Right hindlimb (tissue), 1 donor: ENCODE measurements at places on chromosomes 5 and 9.
A peak's percentile ranks its signal among the peaks of the same experiment; 100 is the strongest.

DNA sequence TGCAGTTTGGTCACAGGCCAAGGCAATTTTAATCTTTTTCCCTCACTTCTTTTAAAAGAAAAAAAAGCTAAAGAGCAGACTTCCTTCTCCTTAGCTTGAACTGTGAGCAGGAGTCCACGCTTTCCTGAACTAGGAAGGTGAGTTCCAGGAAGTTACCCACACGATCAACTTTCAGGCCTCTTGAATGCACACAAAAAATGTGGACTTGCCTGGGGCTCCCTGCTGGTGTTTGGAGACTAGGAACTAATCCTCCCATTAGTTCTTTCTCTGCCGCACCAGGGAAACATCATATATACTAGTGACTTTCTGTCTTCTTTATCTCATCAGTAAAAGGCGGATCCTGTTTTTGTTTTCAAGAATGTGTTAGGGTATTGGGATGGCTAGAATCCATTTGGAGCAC, 240.0 kb downstream of the GOLPH3 start:
- no peak for DNase-seq

- no peak for DNase-seq
Observed at GRCh38 chr5:535846-536698, 11.8 kb upstream of the SLC9A3 start.

DNA sequence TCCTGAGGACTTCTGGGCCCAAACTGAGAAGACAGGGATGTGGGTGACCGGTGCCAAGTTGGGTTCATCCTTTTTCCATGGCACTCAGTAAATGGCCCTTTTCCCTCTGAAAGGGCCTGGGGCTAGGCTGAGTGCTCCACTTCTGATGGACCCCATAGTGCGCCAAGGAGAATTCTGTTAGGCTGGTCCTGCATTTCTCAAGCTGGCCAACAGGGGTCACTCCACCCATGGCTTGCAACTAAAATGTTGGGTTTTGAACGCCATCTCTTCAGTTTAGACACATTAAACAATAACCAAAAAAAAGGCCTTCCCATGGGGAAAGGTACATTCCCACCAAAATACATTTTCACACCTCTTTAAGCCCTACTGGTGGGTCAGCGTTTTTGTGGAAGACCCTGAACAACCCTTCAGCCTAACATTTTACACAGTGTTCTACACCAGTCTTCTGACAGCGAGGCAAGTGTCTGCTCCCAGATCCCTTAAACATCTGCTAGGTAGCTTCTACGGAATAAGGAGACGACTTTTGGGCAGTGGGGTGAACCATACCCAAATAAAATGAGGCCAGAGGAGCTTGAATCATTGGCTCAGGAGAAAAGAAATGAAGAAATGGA, 27.3 kb downstream of the CNTFR start:
- no peak for DNase-seq

DNA sequence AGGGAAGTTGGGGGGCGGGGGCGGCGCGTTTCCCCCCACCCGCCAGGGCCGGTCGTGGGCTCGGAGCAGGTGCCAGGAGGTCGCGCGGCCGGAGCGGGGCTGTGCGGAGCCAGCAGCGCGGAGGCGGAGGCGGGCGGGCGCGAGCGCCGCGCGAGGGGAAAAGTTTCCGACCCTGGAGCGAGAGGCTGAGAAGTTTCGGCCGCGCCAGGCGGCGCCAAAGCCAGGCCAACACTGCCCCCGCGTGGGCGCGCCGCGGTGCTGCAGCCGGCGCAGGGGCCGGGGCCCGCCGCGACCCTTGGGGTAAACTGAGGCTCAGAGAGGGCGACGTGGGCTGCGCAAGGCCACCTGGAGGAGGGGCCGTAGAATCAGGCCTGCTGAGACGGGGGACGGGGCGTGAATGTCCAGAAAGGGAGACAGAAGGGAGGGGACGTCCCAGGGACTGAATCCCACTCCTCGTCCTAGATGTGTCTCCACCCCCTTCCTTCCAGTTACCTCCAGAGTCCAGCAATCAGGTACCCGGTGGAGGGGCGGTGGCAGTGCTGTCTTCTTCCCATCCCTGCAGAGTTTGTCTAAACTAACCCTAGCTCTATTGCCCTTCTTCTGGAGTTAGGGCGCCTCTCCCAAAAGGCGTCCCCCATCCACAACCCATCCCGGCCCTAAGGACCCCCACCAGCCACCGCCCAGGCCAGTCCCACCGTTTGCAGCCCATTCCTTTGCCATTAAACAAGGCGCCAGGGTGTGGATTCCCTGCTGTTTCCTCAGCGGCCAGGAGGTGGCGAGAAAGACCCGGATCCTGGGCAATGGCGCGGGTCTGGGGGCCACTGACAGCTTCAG, 10.2 kb downstream of the C9orf50 start:
- DNase-seq, result peak; percentile 87

- DNase-seq, result no peak
Observed at GRCh38 chr9:111983484-111983908, 86.9 kb downstream of the UGCG start.

GRCh38 chr9:111258875-111259271, 71.2 kb downstream of the OR2K2 start:
- DNase-seq, result no peak

DNA sequence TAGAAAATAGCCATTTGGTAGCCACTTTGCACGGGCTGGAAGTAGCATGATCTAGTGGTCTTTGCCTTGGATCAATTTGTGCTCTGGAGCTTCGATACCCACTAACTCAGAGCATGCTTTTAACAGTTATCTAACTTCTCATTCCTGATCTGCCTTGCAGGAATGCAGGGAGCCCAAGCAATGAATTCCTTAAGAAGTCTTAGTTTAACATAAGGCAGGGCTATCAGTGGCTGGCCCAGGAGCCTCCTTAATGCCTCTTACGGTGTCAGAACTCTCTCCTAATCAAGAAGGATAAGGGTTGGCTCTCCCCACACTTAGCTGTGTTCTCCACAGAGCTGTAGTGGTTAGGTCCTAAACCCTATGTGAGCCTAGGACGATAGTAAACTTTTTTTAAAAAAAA, 95.8 kb upstream of the TBCA start:
- no peak for DNase-seq

- no peak for DNase-seq
Observed at GRCh38 chr5:134242146-134242545, 16.3 kb upstream of the PPP2CA start.

- DNase-seq, result no peak
Observed at GRCh38 chr9:117535973-117536372, 121.1 kb upstream of the ASTN2 start.

- peak; percentile 97 for DNase-seq
Observed at GRCh38 chr9:20622330-20623020, at the start of gene MLLT3. Gene MLLT3 (minus strand): TSS chr9:20622499.

DNA sequence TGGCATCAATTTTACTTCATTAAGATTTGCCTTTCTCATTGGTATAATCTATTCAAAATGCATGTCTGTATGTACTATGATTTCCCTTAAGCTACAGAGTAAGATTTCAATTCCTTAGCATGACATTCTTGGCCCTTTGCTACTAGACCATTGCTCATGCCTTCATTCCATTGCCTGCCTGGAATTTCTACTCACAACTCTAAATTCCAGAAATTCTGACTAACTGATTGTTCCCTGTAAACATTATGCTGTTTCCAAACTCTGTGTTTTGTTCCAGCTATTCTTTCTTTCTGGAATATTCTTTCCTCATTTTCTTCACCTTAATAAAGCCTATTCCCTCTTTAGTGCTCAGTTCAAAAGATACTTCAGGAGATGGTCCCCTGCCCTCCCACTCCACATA, 568.8 kb upstream of the SEMA6A start:
- no peak for DNase-seq

- no peak for DNase-seq
Observed at GRCh38 chr9:116952436-116952810, 265.3 kb downstream of the TRIM32 start.

GRCh38 chr9:38285236-38285635, 107.3 kb upstream of the ALDH1B1 start:
- DNase-seq, result no peak

DNA sequence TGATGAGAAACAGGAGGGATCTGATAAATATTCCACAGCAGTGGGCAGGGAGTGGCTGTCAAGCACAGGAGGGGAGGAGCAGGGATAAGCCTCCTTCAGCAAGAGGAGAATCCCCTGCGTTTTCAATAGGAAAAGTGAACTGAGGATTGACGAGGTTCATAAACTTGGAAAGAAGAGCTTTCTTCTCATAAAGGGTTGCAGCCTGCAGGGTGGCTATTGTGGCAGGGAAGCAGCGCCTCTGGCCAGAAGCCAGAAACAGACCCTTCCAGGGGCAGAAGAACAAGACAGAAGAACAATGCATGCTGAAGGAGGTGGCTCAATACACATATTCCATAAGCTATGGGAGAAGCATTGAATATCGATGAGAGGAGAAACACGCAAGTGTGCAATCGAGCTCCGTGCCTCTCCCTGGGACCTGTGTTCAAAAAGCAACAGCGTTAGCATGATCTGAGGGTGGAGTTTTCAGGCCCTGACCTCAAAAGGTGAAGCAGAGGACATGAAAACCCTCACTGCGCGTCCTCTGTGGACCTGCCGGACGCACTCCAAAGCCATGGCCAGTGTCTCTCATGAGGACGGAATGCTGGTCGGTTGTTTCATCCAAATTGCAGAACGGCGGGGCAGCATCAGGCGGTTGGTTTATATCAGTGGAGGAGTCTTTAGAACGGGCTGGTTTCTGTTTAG, 67.6 kb downstream of the ANKRD33B start:
- no peak for DNase-seq

GRCh38 chr9:68923480-68923879, 90.4 kb downstream of the PRKACG start:
- no peak for DNase-seq

GRCh38 chr9:14346231-14346791, 32.4 kb upstream of the NFIB start:
- peak; percentile 74 for DNase-seq

DNA sequence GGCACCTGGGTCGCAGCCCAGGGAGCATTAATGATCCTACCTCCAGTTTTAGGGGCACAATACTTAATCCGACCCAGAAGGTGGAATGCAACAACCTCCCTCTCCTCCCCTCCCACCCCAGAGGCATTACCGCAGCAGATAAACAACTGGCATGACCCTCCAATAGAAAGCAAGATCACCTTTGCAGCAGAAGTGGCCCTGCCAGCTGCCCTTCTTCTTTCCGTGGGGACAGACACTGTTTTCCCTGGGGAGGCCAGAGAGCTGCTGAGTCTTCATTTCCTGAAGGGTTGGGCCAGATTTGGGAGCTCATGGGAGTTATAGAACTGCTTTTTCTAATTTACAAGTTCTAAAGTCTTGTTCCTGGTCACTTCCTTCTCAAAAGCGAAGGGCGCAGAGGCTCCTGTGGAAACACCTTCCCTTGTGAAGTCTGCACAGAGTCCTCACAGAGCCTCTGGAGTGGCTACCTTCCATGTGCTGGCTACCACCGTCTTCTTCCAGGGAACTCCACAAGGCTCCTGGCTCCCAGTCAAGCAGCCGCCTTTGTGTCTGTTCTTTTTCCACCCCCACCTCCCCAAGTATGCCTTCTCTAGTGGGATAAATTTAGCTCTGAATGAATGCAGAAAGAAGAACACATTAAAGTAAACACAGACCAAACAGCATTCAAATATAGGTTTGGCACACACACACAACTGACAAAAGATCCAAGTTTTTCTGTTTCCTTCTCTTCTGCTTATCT, 8.0 kb upstream of the PALM2AKAP2 start:
- DNase-seq, result peak; percentile 46

DNA sequence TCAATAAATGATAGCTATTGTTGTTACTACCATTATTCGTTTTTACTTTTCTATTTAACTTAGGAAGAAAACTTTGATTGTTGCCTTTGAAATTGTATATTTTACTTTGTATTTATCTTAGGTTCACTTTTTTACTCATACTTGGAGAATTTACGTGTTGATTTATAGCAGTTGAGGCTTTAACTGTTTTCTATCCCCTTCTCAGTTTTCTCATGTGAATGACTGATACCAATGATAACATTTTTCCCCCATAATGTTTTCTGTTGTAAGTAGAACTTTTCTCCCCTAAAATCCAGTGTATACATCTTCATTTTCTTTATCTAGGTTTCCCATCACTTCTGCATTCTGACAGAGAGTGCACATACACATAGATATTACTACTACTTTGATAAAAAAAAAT, 54.4 kb downstream of the FSD1L start:
- DNase-seq, result no peak

GRCh38 chr5:146116361-146116760, 11.0 kb upstream of the PLAC8L1 start:
- DNase-seq, result no peak

DNA sequence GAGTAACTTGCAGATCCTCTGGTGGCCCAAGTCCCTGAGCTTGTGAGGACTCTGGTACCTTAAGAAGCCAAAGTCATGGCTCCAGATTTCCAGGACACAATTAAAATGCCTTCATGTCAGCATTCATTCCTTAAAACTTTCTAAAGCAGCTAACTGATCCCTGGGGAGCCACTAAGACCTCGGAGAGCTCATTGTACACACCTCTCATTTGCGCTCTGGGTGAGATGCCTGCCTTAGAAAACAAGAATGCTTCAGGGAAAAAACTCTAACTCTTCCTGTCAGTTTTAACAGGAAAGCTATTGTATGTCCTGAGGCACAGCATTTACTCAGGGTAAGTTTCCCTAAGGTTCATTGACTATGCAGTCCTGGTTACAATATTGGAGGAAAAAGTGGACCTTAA, 285.0 kb downstream of the EFNA5 start:
- DNase-seq, result no peak

- no peak for DNase-seq
Observed at GRCh38 chr5:23996525-23996924, 489.1 kb downstream of the PRDM9 start.

DNA sequence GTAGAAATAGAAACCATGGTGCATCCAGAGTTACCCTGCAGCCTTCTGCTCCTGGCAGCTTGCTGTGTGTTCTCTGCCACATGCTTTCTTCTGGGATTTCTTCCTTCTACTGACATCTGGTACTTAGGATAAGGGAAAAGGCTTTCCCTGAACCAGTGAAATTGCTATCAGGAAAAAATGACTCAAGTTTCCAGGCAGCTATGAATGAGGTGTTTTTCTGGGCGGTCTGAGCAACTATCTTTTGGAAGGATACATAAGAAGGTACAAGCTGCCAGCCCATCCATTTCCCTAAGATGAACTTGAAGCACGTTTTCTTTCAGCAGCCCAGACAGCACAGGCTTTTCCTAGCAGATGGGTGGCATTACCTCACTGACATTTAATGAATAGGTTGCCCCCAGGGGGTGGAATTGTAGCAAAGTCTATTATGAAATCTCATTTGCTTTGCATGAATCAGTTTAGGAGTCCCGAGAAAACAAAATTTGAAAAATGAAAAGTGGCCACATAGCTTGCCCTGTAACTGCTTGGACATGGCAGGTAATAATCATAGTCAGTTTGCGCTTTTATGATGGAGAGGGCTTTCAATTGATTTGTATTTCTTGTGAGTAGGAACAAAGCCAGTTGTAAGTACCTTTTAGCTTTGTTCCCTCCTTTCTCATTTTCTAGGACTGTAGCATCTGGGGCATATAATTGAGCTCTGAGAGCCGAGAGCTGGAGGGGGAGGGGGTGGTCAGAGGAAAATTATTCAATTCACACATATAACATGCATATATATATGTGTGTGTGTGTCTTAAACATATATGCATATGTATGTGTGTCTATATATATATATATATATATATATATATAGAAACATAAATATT, 108.5 kb downstream of the C9orf152 start:
- peak; percentile 59 for DNase-seq
